ENCODE measurements at places on chromosomes 12 and 14.
A peak's percentile ranks its signal among the peaks of the same experiment; 100 is the strongest.

DNA sequence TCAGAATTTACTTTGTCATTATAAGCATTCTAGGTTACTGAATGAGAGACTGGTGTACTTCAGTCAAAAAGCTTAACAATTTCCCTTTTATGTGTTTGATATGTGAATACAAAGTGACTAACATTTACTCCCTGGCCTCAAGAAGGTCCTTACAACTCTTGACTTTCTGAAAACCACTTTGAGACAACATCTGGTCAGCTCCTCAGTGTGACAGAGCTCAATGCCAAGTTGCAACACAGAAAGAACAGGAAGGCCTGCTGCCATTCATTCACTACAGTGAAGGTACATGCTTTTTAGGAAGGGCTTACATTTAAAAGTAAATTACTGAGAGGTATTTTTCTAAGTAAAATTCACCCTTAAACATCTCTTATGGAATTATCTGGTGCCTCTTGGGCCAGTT, 2.3 kb upstream of the NAA30 start:
- no peak for DNase-seq

GRCh38 chr12:45623221-45623620, 106.3 kb upstream of the ARID2 start:
- no peak for DNase-seq

- no peak for DNase-seq
Measured at GRCh38 chr12:57688931-57689330, 5.0 kb upstream of the OS9 start.

- DNase-seq = peak; percentile 50
Measured at GRCh38 chr14:70808416-70809224, 693 bp downstream of the MAP3K9 start.

DNA sequence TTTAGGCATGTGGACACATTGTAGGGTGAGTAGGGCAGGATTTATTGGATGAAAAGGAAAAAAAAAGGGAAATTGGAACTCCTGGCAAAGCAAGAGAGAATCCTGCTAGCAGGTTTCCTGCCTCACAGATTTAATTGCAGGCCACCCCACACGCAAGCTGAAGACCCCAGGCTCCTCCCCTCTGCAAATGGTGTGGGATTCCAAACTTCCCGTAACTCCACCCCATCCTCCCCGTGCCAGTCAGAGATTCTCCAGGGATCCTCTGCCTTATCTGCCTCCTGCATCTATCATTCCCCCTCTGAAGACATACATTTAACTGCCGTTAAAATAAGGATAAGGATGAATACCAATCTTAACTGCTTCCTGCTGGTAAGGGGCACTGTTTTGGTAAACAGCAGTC, 249.8 kb upstream of the GARIN2 start:
- DNase-seq = no peak

DNA sequence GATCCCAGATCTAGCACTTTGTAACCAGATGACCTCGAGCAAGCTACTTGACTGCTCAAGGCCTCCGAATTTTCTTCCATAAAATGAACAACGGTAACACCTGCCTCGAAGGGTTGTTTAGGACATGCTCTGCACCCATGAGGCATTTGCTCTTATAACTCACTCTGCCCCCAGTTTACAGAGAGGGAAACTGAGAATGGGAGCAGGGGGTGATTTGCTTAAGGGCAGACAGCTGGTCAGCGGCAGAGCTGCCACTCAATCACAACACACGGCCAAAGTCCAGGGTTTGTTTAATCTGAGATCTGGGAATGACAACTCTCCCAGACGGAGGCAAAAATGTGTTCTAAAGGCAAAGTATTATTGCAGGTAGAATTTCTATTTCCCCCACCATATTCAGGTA, 156.3 kb downstream of the RIMBP2 start:
- DNase-seq = no peak

GRCh38 chr12:108637222-108637971, 3.7 kb upstream of the SELPLG start:
- no peak for DNase-seq

DNA sequence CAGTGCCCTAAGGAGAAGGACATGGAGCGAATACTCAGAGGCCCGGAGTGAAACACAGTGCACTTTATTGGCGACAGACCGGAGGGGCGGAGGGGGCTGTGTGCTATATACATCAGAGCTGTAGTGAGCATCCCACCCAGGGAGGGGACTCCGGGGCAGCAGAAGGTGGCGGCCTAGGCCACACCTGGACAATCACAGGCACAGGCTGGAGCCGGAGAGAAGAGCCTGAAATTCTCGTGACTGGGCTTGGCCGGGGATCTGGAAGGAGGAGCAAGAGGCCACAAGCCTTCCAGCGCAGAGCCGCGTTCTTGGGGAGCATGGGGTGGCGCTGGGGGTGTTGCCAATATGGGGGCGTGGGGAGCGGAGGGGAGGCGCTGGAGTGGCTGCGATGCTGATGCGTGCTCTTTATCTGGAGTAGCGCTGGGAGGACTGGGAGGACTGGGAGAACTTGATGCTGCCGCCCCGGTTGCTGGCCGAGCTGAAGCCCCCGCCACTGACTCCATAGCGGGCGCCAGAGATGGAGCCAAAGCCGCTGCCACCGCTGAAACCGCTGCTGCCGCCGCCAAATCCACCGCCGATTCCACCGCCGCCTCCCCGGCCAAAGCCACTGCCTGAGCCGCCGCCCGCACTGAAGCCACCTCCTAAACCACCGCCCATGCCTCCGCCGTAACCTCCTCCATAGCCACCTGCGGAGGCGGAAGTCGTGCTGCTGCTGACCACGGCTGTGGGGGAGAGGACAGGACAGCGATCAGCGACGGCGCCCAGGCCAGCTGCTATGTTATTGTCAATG, 6.1 kb downstream of the KRT3 start:
- DNase-seq = no peak

DNA sequence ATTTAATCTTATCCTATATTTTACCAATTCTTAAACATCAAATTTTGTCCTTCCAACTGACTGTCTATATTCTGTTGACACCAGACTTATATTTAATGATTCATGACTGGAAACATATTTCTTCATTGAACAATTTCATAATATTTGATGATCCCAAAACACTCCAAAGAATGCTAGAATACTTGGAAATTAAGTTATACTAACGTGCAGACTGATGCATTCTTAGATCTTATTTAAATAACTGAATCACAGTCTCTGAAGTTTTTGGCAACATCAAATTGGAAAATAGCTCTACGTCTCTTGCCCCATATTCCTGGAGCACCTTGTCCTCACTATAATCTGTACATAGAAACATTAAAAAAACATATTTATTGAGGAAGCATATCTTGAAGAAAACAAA, 127.4 kb downstream of the HMGA2 start:
- no peak for DNase-seq

GRCh38 chr12:121649819-121650353, 19.6 kb downstream of the MORN3 start:
- DNase-seq = no peak

DNA sequence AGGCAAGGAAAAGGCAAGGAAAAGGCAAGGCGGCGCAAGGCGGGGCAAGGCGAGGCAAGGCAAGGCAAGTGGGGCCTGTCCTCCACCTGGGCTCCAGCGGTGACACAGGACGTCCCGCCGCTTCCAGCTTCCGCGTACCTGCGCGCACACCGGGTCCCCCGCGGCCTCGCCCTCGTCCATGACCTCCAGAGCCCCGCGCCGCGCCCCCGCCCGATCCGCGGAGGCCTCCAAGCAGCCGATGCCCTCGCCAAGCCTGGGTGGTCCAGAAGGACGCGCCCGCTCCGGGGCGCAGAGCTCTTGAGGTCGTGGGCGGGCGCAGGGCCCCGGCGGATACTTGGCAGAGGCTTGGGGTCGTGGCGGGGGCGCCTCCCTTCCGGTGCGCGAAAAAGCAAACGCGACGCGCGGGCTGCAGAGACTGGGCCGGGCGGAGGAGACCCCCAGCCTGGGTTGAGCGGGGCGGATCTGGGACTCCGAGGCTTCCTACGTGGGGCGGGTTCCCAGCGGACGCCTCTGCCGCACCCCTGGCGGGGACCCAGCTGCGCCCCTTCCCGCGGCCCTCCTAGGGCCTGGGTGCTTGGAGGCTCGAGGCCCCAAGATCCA, 60.8 kb upstream of the EIF5 start:
- DNase-seq = no peak
